ENCODE measurements at places on chromosomes 5 and 9.
A peak's percentile ranks its signal among the peaks of the same experiment; 100 is the strongest.

GRCh38 chr5:34576891-34577666 lies 79.0 kb upstream of the RAI14 start:
- DNase-seq = no peak

- no peak for DNase-seq
Observed at GRCh38 chr5:146662229-146662628, 146.2 kb upstream of the GPR151 start.

DNA sequence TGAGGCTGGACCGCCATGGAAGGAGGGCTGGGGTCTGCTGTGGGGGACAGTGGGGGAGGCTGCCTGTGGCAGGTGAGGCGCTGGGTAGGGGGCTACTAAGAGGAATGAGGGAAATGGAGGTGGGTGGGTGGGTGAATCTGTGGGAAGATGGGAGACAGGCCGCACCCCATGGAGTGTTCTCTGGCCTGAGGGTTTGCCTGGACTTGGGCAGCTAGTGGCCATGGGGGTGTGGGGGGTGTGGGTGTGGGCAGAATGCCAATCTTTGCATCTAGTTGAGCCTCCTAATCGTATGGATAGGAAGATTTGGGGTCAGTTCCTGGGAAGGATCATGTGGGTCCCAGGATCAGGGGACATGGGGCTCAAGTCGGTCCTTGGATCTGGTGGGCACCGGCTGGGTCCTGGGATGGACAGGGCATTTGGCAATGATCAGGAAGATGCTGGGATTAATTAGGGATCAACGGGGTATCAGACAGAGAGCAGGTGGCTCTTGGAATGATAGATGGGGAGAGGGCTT lies 518 bp downstream of the ZDHHC12 start:
- no peak for DNase-seq

DNA sequence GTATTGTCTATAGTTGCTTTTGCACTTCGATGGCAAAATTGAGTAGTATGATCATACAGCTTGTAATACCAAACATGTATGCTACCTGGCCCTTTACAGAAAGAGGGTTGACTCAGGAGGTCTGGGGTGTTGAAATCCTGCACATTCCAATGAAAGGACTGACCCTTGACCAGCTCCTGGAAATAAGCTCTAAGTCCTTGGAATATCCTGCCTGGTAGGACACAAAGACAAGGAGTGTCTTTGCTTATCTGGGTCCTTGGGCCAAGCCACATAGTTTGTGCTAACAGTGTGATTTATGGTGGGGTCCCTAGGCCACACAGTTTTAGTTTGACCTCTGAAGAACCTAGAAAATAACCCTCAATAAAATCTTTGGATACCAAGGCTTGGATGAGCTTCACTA lies 89.3 kb upstream of the FTMT start:
- DNase-seq = no peak

DNA sequence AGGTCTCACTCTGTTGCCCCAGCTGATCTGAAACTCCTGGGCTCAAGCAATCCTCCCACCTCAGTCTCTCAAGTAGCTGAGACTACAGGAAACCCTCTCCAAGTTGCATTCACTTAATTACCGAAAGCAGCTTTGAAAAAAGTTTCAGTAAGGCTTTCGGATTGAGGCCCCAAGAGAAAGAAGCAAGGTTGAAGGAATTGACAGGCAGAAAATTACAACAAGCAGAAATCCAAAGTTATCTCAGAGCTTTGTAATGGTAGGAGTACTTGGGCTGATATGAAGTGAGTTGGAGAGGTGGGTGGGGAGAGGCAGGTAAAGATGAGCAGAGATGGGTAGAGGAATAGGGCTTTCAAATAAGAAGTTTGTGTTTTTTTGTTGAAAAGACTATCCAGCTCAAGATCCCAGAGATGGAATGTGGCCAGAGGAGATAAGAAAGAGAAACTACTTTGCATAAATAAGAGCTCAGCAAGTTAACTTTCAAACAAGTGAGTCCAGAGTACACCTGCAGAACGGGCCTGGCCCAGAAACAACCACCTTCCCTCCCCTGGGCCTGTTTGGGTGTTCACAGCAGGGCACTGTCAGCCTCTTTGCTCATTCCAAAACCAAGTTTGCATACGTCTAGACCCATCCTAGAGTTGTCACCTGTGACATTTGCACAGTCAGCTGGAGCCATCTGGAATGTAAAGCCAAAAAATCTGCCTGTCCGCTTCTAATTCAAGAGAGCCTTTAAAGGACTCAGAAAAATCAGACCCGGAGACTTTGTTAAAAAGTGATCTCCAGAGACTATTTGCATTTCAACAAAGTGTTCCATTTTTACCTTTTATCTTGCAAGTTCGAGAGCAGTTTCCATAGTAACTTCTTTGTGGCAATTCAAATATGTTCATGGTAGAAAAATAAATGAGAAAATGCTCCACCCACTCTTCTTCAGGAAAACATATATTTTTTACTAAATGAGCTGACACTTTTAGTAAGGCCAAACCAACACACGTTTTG lies 2.2 kb upstream of the CLINT1 start:
- DNase-seq = no peak

DNA sequence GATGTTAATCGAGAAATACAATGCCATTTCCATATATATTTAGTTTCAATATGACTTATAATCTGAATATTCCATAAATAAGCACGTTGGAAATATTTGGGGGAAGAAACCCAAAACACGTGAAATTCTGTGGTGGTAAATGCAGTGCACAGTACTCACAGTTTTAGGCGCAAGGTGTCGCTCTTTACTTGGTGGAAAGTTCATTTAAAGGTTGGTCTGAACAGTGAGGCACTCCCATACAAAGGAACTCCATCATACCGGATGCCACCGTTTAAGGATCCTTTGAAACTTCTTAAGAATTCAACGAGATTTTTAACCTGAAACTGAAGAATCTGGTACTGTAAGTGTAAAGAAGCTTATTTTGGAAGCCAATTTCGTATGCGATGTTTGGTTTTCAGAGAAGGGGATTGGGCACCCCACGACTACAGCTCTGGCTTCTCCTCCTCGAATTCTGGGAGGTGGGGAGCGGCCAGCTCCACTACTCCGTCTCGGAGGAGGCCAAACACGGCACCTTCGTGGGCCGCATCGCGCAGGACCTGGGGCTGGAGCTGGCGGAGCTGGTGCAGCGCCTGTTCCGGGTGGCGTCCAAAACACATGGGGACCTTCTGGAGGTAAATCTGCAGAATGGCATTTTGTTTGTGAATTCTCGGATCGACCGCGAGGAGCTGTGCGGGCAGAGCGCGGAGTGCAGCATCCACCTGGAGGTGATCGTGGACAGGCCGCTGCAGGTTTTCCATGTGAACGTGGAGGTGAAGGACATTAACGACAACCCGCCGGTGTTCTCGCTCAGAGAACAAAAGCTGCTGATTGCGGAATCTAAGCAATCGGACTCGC lies at the start of gene PCDHA11:
Gene PCDHA11, plus strand, starts transcription at position 237 of the 834 bp plus-strand sequence. Its CDS starts 147 bp downstream, at position 384.
- no peak for DNase-seq

GRCh38 chr9:113468716-113469448 lies 5.4 kb downstream of the RGS3 start:
- peak; percentile 63 for DNase-seq

GRCh38 chr5:78845470-78845869 lies 139.6 kb downstream of the ARSB start:
- no peak for DNase-seq

GRCh38 chr5:121156565-121156964 lies 692.5 kb downstream of the PRR16 start:
- no peak for DNase-seq

DNA sequence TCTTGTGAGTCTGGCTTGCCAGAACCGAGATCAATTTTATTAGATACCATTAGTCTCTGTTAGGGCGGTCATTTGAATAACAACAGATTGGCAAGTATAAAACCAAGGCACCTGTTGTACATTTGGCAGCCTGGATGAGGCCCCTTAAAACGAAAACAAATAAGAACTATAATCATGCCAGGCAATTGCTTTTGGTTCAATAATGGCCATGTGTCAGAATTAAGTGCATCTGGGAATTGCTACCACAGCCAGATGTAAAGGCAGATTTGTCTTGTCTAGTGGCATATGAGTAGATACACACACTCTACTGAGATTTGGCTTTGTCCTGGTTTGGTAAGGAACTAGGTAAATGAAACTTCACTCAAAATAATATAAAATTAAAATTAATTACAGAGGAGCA lies 1046.2 kb upstream of the DMAC1 start:
- DNase-seq = no peak

DNA sequence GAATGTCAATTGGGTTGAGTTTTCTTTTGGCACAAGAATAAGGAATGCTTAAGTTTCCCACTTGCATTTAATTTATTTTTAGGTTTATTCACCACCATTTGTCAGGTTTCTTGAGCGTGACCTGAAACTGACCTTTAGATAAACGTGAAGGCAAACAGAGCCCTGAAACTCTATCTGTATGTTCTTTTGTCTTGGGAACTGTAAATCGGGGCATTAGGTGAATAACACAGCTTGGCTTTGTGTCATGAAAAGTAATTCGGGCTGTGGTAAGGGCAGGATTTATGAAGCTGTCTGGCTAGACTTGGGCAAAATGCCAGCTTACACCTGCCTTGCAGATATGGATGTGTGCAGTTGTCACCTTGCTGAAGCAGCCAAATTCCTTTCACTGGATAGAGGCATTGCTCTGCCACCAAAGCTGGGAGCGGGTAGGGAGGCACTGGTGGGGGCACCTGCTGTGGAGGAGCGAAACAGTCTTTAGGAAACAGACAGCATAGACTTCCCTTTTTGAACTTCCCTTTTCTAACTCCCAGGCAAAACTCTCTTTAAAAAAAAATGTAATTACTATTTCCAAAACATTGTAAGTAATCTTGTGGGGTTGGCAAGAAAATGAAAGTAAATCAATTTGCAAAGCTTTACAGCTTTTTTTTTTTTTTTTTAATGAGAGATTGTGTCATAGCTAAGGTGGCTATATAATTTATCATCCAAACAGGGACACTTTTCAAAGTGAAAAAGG lies 545.2 kb downstream of the CSNK1G3 start:
- no peak for DNase-seq

GRCh38 chr5:169301986-169302385 lies 1.0 kb upstream of the SLIT3 start:
- DNase-seq = no peak

DNA sequence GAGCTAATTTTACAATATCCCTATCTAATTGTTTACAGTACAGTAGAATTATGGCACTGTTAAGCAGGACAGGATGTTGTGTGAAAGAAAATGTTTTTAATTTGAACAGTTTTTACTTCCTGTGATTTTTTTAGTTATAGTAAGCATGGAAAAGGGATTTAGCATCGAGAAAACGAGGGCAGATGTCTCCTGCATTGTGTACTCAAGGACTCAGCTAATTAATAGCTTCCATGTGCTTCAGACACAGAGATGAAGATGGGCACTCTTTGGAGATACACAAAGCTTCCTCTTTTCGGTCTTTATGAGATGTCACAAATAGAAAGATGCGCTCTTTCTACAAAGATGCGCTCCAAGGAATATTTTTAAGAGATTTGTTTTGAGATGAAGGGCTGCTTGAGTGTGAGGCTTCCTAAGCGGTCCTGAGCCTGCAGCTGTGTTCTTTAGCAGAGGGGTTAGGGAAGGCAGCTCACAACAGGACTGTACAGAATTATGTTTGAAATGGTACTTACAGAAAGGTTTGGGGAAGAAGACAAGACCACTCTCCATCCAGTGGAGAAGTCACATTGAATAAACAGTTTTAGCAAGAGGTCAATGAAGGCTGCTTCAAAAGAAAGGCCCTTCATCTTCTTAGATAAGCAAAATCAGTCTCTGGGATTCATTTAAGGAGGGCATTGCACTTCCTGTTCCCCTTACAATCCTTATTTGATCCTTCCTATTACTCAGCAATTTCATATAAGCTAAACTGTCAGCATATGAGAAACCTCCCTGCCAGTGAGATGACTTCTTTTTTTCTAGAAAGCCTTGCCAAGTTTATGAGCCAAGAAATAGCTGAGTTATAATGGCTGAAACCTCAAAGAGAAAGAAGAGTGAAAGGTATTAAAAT lies 311.5 kb downstream of the EFNA5 start:
- DNase-seq = no peak

DNA sequence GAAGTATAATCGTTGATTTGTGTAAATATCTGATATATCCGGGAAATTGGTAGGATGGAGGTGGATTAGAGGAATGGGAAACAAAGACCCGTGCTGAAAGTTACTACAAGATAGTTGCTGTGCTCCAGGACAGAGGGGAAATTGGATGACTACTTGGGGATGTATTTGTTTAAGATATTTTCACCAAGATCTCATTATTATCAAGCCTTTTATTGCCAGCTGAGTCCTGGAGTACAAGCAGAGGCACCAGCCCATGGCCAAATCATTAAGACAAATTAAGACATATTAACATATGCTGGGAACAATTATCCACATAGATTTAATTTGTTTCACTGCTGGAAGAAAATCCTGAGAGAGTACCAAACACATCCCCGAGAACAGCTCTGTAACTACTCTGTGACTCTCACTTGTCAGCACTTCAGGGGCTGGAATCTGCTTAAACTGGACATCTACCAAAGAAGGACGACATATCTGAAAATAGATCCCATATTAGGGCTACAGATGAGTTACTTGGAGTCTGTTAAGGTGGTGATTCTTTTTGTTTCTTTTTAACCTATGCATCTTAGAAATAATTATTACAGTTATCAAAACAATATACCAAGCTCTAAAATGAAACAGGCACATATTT lies 68.2 kb downstream of the SLC1A1 start:
- DNase-seq = no peak

DNA sequence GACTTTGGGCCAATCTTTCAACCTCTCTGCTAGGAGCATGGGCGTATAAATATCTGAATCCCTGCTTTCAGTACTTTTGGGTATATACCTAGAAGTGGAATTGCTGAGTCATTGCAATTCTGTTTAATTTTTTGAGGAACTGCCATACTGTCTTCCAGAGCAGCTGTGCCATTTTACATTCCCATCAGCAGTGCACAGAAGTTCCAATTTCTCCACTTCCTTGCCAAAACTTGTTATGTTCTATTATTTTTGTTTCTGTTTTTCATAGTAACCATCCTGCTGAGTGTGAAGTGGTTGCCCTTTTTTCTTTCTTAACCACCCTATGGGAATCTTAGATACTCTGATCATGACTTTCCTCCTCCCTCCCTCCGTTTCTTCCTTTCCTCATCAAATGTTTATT lies 11.1 kb upstream of the CCIN start:
- no peak for DNase-seq

GRCh38 chr5:156221816-156222215 lies 105.1 kb upstream of the SGCD start:
- no peak for DNase-seq

GRCh38 chr9:21326526-21327139 lies 8.6 kb downstream of the KLHL9 start:
- DNase-seq = no peak
